ENCODE measurements at places on chromosomes 6 and 20.

GRCh38 chr6:121349596-121349995, 15.3 kb upstream of the TBC1D32 start:
- DNase-seq = no peak

GRCh38 chr6:48641544-48641943, 530.5 kb upstream of the PTCHD4 start:
- no peak for DNase-seq

- DNase-seq = no peak
Measured at GRCh38 chr20:10536531-10536930, 101.4 kb downstream of the SLX4IP start.

- no peak for DNase-seq
Measured at GRCh38 chr6:138428944-138429598, 25.0 kb downstream of the HEBP2 start.

DNA sequence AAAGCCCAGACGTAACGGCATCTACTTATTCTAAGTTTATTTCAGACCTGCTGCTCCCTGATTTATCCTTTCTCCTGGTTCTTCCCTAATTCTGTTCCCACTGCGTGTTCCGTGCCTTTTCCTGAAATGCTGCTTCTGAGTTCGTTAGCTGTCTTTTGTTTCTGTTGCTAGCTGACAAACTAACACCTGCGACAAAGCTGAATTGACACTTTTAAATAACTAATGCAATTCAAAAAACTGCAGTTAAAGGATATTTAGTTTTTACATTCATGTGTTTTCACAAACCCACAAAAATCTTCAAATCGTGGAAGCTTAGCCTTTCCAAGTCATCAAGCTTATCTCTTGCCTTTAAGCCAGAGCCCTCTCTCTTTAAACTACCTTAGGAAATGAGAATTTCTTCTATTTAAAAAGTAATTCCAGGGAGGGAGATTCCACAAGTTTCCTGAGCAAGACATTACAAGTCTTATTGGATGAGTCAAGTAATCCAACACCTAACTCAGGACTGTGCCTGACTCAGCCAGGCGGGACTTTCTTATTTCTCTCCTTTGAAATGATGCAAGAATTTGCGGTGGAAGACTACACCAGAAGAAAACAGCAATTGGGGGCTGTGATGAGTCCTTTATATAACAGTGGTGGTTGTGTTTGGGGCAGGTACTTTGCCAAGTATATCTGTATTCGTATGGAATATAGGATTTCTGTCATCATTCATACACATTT, 6.3 kb downstream of the ADTRP start:
- DNase-seq = no peak

GRCh38 chr6:107196152-107196551, 80.8 kb upstream of the BEND3 start:
- DNase-seq = no peak

- no peak for DNase-seq
Measured at GRCh38 chr6:148814082-148814790, 67.4 kb downstream of the UST start.

DNA sequence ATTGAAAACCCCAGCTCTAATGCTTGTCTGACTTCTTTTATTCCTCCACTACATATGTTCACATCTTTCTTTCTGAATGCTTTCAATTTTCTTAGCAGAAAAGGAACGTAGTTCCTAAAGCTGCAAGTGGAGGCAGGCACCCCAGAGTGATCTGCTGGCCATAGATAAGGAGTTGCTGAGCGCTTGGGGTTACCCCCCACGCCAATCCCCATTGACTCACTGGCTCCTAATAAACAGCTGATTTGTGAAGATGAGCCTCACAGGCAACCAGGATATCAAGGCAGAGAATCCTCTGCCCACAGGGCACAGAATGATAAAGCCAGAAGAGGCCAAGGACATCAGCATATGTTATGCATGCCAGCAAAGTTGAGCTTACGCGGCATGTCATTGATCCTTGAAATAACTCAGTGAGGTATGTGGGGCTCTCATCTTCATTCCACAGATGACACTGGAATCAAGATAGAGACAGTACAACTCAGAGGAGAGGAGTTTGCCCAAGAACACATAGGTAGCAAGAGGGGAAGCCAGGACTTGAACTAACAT, 129.1 kb upstream of the PTPRT start:
- no peak for DNase-seq

DNA sequence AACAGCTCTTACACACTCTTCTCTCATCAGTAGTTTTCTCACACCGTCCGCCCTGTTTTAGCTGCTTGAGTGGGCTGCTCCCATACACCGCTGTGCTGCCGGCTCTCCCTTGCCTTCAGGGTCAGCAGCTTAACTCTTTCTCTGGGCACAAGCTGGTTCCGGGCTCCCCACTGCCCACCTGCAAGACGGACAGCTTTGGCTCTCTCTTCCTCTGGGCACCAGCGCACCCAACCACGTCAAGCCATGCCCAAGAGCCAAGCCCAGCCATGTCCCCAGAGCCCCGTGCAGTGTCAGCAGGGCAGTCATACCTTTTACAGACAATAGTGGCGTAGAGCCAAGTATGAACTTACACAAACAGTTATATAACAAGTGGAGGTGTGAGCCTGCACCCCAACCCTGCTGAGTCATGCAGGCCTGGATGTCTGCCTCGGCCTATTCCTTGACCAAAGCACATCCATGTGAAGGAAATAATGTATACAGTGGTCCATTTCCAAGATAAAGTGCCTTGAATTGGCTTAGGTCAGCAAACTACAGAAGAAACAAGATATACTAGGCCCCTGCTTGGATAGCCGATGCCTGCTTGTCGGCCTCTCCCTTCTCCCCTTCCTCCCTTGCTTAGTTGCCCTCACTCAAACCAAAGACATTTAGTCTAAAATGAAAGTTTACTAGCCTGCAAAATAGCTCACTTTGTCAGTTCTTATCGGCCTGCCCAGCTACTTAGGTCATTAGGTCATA, 89.3 kb downstream of the JPH2 start:
- DNase-seq = no peak

DNA sequence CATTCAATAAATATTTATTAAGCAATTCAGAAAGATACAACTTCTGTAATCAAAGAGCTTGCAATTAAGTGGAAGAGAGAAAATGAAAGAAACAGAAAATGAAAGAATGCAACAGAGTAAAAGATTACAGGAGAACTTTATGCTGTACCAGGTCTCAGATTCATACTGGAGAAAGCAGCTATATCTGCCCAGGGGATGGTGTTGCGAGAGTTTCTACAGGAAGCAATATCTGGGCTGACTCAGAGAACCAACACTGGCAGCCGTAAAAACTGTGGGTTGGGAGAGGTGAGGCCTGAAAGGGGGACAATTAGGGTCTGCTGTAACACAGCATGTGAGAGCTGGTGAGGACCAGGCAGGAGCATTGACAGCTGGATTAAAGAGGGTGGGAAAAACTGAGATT, 256.7 kb upstream of the TCF21 start:
- DNase-seq = no peak

GRCh38 chr20:199996-200395, 10.5 kb upstream of the DEFB128 start:
- DNase-seq = no peak

GRCh38 chr6:14386263-14386662, 268.7 kb downstream of the CD83 start:
- no peak for DNase-seq

DNA sequence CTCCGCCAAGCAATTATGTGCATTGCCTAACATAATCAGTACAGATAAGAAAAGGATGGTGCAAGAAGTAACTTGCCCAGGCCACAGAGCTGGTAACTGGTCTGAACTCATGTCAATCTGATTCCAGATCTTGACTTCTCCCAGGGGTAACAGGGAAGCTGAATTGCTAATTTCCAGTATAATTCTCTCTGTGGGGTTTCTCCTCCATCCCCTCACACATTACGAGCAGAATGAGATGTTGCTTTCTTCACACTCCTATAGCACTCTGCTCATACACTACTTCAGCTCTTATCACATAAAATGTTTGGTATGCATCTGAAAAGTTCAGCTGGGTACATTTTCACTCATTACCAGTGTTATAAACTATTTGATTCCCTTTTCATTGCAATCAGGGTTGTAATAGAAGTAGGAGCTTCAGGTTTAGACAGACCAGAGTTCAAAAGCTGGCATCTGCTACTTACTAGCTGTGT, 24.0 kb upstream of the LRRC1 start:
- no peak for DNase-seq

- no peak for DNase-seq
Measured at GRCh38 chr6:155962276-155962675, 506.6 kb upstream of the NOX3 start.

- DNase-seq = no peak
Measured at GRCh38 chr20:57986666-57987065, 241.8 kb downstream of the ANKRD60 start.

DNA sequence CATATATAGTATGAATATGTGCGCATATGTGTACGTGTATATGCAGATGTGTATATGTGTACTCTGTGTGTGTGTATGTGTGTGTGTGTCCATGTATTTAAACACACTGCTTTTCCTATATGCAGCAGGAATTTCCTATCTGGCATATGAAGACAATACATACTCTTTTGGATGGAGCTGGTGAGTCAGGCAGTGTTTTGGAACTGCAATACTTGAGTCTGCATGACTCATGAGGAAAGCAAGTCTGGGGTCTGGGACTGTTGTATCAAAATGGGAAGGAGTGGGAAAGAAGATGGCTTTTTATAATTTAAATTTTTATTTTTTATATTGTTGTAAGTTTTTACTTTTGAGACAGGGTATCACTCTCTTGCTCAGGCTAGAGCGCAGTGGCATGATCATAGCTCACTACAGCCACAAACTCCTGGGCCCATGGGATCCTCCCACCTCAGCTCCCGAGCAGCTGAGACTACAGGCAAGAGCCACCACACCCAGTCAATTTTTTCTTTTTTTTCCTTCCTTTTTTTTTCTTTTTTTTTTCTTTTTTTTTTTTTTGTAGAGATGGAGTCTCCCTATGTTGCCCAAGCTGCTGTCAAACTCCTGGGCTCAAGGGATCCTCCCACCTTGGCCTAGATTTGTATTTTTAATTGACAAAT, 72.2 kb downstream of the ATXN1 start:
- no peak for DNase-seq

GRCh38 chr6:169899481-169900145, 148.2 kb downstream of the ERMARD start:
- DNase-seq = no peak

DNA sequence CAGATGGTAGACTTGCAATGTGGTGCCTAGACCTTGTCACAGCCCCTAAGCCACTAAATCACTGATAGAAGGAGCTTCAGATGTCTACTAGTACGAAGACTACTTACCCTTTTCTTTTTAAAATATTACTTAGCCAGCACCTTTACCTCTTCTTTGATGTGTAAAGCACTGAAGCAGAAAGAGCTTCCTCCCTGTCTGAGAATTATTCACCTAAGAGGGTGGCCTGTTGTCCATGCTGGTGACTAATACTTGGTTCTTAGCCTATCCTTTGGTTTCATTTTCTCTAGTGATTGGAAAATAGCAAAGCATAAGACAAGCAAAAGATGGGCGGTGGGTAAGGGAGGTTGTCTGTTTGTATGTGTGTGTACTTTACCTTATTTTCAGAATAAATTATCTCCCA, 794.6 kb downstream of the TFAP2A start:
- no peak for DNase-seq

- DNase-seq = no peak
Measured at GRCh38 chr6:170162775-170163404, 128.0 kb downstream of the DLL1 start.

- DNase-seq = no peak
Measured at GRCh38 chr20:38346741-38347140, 459 bp downstream of the LBP start.

DNA sequence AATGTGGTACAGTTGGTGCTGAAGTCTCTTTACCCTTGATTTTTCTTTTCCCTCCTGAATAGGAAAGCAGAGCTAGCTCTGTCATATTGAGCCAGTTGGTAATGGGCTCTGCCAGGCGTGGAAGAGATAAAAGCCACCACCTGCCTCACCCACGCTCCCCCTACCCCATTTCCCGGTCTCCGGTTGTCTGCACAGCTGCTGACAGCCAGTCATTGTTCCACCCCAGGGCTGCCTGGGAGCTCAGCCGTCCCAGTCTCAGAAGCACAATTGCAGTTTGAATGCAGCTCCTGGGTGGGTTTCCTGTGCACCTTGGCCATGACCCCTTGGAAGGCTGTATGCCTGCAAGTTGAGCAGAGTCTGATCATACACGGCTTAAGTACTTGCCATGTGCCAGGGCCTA, 675.2 kb upstream of the FLRT3 start:
- DNase-seq = no peak

DNA sequence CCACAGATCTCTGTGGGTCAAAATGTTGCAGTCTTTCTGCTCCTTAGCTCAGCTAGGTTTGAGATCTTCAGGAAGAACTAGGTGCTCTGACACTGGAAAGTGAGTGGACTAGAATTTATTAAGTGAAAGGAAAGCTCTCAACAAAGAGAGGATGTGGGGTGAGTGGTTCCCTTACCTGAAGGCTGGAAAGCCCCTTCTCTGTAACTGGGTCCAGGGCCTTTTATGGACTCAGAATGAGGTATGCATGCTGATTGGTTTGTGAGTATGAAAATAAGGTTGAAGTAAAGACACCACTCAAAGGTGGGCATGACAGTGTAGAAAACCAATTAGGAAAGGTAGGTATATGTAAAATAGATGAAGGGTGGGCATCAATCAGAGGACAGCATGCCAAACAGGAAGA, 485.5 kb downstream of the CD109 start:
- no peak for DNase-seq

- DNase-seq = no peak
Measured at GRCh38 chr20:11267762-11268335, 594.0 kb upstream of the JAG1 start.

DNA sequence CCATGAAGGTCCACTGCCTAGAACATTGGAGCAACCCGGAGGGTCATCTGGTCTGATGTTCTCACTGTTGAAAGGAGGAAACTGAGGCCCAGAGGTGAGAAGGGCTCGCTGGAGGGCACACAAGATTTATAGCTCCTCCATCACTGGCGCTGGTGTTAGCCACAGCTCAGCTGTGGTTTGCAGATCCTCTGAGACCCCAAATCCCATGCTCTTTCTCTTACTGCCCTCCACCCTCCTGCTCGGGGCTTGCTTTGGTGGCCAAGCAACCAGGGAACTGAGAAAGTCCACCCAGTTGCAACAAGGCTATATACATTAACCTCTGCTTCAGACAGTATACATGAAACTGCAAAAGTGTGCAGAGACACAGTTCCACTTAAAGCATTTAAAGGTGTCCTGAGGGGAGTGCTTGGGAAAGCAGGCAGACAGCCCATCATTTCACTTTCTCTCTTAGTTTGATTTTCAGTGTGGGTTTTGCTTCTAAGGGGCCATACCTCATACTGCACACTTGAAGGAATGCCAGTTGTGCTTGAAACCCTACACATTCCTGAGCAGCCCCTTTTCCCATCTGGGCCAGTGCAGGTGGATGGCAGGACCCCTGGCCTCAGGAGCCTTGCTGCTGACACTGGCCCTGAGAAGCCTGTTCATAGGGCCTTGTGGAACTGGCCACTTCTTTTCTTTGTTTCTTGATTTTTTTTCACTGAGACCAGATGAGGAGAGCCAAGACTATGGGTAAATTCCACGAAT, 347.6 kb downstream of the CDC5L start:
- DNase-seq = no peak

Measured in activated naive CD8-positive, alpha-beta T cell treated with anti-CD3 and anti-CD28 coated beads, Interleukin-2, amount 50 U/mL, for 16 hours (primary cell).